Body of pancreas (tissue), 4 donors: ENCODE measurements at places on chromosomes 6 and 20. TPM values are rescaled to one million over a fixed set of nuclear protein-coding genes. Genes with fewer than 3 reads are reported as not detected.

AP5S1 gene
- 4.9 TPM for total RNA-seq

COL20A1 gene
- not detected for total RNA-seq

PRDM13 gene
- not detected for total RNA-seq

FAM184A gene
- total RNA-seq, result 6.5 TPM

PEX7 gene
- 8.9 TPM for total RNA-seq

HSPA1L gene
- total RNA-seq, result 0.33 TPM

DNA sequence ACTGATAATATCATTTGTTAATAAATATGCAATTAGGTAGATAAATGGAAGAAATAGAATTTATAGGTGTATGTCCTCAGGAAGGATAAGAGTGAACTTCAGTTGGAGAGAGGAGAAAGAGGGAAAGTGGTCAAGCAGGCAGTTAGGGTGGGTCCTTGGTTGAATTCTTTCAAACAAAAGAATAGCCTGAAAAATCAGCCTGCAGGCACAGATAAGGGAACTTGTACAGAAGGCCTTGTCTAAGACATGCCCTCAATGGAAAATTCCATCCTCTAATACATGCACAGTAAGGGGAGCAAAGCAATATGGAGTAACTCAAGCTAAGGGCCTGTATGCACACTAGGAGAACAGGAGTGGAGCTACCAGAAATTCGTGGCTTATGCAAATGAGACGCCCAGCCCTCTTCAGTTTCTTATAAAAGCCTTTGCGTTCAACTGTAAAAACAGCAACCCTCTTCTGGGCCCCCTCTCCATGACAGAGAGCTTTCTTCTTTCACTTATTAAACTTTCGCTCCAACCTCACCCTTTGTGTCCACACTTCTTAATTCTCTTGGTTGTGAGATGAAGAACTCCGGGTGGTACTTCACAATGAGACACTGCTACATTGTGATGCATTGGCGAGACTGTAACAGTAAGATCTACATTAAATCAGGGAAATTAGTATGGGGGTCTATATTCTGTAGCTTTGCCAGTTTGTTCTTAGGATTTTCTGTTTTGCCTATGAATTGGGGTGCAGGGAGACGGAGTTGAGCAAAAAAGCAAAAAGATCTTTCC lies 147.0 kb downstream of the HS3ST5 start:
- no peaks in the 10 kb centered on the region for H3K36me3 ChIP-seq
- H3K4me3 ChIP-seq, result no peak overlapping the region
- DNase-seq, result no peak
- no peak overlapping the region for H3K27ac ChIP-seq

GRCh38 chr6:169827290-169827717 lies 75.9 kb downstream of the ERMARD start:
- no peaks in the 10 kb centered on the region for H3K27me3 ChIP-seq
- no peak overlapping the region for H3K27ac ChIP-seq
- H3K4me1 ChIP-seq, result peaks cover 10% of the 10 kb centered on the region
- no peak for DNase-seq

GRCh38 chr6:158068893-158069799 lies 87.5 kb downstream of the SYNJ2 start:
- H3K4me3 ChIP-seq, result no peak overlapping the region
- H3K4me1 ChIP-seq, result peaks cover 9% of the 10 kb centered on the region
- peak; percentile 78 for DNase-seq

DNA sequence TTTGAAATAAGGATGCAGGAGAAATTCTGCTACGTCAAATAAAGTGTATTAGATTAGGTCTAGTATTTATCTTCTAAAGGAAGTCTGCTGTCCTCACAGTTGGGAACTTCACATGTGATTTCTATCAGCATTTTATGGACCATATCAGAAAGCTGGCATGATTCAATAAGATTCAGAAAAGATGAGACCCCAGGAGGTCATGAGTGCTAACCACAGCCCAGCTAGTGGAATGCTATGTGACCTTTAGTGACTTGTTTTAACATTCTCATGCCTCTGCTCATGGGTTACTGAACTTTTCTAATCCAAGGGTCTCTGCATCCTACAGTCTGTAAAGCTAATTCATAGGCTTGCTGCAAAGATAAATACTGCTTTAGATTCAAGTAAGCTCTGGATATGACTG lies 150.1 kb downstream of the GMPR start:
- no peak for DNase-seq
- H3K27me3 ChIP-seq, result no peaks in the 10 kb centered on the region
- peaks cover 18% of the 10 kb centered on the region for H3K4me1 ChIP-seq
- no peaks in the 10 kb centered on the region for H3K36me3 ChIP-seq
- H3K4me3 ChIP-seq, result no peak overlapping the region

DNA sequence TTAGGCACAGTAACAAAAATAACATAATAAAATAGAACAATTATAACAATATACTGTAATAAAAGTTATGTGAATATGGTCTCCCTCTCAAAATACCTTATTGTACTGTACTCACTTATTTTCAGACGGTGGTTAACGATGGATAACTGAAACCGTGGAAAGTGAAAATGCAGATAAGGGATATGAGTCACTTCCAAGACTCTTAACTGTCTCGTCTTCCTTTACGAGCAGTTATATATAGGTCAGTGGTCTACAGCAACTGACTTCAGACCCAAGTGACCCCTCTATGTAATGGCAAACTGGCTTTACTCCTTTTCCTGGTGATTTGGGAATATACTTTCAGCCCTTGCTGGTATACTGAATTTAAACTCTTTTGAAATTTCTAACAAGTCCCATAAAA lies 261.4 kb downstream of the SLC35F1 start:
- H3K36me3 ChIP-seq, result no peaks in the 10 kb centered on the region
- H3K27ac ChIP-seq, result no peak overlapping the region
- no peak overlapping the region for H3K4me3 ChIP-seq
- H3K4me1 ChIP-seq, result no peaks in the 10 kb centered on the region

- H3K27me3 ChIP-seq, result no peaks in the 10 kb centered on the region
- no peak for DNase-seq
- H3K4me3 ChIP-seq, result no peak overlapping the region
- H3K36me3 ChIP-seq, result no peaks in the 10 kb centered on the region
- H3K27ac ChIP-seq, result no peak overlapping the region
Observed at GRCh38 chr6:169955731-169956437, 204.5 kb downstream of the ERMARD start.

GRCh38 chr20:34385464-34385863 lies 22.4 kb downstream of the ITCH start:
- no peaks in the 10 kb centered on the region for H3K36me3 ChIP-seq
- no peaks in the 10 kb centered on the region for H3K27me3 ChIP-seq
- peaks cover 19% of the 10 kb centered on the region for H3K4me1 ChIP-seq
- DNase-seq, result no peak
- H3K27ac ChIP-seq, result no peak overlapping the region

- H3K4me1 ChIP-seq, result peaks cover 45% of the 10 kb centered on the region
- H3K36me3 ChIP-seq, result no peaks in the 10 kb centered on the region
- no peaks in the 10 kb centered on the region for H3K27me3 ChIP-seq
- H3K27ac ChIP-seq, result peak overlapping the region; percentile 41
Observed at GRCh38 chr6:79864001-79864400, 83.4 kb downstream of the ELOVL4 start.

- H3K4me1 ChIP-seq, result peaks cover 11% of the 10 kb centered on the region
- H3K27ac ChIP-seq, result no peak overlapping the region
- H3K4me3 ChIP-seq, result no peak overlapping the region
- no peaks in the 10 kb centered on the region for H3K36me3 ChIP-seq
Observed at GRCh38 chr20:34896086-34896621, 19.7 kb downstream of the ACSS2 start.

GRCh38 chr6:151497905-151498304 lies 4.1 kb downstream of the CCDC170 start:
- no peaks in the 10 kb centered on the region for H3K27me3 ChIP-seq
- H3K27ac ChIP-seq, result no peak overlapping the region
- no peak for DNase-seq

DNA sequence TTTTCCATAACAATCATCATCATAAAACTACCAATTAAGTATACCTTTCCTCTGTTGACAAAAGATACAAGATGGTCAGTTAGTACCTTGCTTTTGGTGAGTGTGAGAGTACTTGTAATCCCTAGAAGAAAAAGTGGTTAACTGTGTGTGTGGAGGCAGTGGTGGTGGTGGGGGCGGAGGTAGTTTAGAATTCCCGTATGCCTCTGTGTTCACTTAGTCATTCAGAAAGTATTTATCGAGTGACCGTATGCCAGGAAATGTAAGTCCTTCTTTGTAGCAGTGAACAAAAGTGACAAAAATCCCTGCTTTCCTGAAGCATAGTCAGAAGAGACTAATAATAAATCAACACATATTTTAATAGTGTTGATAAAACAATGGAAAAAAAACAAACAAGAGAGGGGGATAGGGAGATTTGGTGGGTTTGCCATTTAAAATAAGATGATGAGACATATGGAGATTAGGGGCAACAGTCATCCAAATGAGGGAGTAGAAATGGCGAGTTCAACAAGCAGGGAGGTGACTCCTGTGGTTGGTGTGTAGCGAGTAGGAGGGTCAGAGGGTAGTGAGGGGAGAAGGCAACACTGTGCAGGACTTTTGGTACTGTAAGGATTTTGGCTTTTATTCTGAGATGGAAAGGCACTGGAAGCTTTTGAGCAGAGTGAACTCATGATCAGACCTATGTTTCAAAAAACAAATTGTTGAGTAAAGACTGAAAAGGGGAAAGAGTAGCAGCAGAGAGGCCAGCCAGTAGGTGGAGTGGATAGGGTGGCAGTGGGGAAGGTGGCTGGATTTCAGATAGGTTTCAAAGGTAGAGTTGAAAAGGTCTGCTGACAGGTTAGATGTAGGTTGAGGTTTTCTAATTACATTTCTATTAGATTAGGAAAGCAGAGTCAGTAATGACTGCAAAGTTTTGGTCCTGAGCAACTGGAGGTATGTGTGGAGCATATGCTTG lies 40.3 kb upstream of the SIM1 start:
- H3K27me3 ChIP-seq, result no peaks in the 10 kb centered on the region
- H3K4me1 ChIP-seq, result no peaks in the 10 kb centered on the region
- H3K4me3 ChIP-seq, result no peak overlapping the region
- H3K36me3 ChIP-seq, result peaks cover 2% of the 10 kb centered on the region

DNA sequence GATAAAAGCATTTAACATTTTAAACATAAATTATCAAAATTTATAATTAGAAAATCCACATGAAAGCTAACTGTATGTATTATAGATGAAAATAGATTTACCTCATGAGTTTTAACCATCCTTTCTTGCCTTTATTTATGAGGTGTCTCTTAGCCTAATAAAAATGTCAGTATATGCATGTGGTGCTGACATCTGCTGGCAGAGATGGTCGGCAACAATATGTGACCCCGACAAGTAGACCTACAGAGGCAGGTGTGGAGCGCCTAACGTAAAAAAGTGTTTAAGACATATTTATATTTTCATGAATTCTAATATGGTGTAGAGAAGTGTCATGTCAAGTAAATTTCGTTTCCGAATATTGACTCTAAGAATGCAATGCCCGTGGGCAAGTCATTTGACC lies 149.0 kb upstream of the FUT9 start:
- H3K27ac ChIP-seq, result no peak overlapping the region
- no peaks in the 10 kb centered on the region for H3K27me3 ChIP-seq
- no peaks in the 10 kb centered on the region for H3K4me1 ChIP-seq
- no peaks in the 10 kb centered on the region for H3K36me3 ChIP-seq

GRCh38 chr6:7912736-7913517 lies 2.3 kb upstream of the TXNDC5 start:
- H3K27me3 ChIP-seq, result no peaks in the 10 kb centered on the region
- H3K4me3 ChIP-seq, result no peak overlapping the region
- peaks cover 23% of the 10 kb centered on the region for H3K4me1 ChIP-seq
- H3K36me3 ChIP-seq, result no peaks in the 10 kb centered on the region
- no peak for DNase-seq

DNA sequence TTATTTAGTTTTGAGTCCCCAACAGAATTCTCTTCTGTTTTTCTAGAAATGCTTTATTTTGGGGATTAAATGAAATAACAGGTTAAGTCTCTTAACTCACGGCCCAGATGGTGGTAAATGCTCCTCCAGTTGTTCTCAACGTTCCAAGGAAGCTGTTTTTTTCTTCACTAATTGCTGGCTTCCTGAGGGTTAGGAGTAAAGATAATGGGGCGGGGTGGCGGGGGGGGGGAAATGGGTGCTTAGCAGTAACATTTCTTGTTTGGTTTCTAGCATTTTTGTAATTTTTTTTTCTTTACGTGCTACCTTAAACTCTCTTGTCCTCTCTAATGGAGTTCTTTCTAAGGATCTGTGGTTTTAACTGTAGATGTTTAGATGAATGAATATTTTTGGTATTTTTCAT lies 2.2 kb downstream of the SRSF3 start:
- H3K4me3 ChIP-seq, result peak overlapping the region; percentile 75
- H3K36me3 ChIP-seq, result peaks cover 9% of the 10 kb centered on the region
- DNase-seq, result no peak

DNA sequence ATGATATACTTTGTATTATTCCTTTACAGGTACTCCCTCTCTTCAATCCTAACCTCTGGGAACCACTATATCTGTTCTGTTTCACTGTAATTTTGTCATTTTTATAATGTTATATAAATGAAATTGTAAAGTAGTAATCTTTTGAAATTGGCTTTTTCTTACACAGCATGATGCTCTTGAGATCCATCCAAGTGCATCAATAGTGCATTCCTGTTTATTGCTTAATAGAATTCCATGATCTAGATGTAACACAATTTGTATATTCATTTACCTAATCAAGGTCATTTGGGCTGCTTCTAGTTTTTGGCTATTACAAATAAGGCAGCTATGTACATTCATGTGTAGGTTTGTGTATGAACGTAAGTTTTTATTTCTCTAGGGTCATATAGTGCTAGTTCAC lies 174.6 kb downstream of the KHDC1L start:
- no peaks in the 10 kb centered on the region for H3K36me3 ChIP-seq
- no peak overlapping the region for H3K4me3 ChIP-seq
- no peaks in the 10 kb centered on the region for H3K27me3 ChIP-seq
- no peak overlapping the region for H3K27ac ChIP-seq

GRCh38 chr20:59784791-59785668 lies 148.4 kb downstream of the SYCP2 start:
- no peaks in the 10 kb centered on the region for H3K36me3 ChIP-seq
- no peaks in the 10 kb centered on the region for H3K27me3 ChIP-seq
- no peak for DNase-seq
- no peak overlapping the region for H3K4me3 ChIP-seq

DNA sequence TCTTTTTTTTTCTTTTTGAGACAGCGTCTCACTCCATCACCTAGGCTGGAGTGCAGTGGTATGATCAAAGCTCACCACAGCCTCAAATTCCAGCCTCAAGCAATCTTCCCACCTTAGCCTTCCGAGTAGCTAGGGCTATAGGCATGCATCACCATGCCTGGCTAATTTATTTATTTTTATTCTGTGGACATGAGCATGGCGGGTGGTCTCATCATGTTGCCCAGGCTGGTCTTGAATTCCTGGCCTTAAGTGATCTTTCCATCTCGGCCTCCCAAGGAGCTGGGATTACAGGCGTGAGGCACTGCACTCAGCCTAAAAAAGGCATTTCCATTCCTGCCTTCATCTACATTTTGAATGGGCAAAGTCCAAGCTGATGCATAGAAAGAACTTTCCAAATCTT lies 56.2 kb upstream of the BEND3 start:
- H3K4me1 ChIP-seq, result no peaks in the 10 kb centered on the region
- H3K27ac ChIP-seq, result no peak overlapping the region
- no peaks in the 10 kb centered on the region for H3K36me3 ChIP-seq
- H3K4me3 ChIP-seq, result no peak overlapping the region
